Sciatic nerve (tissue), 2 donors: ENCODE measurements at places on chromosomes 6 and 20. TPM values are rescaled to one million over a fixed set of nuclear protein-coding genes. Genes with fewer than 3 reads are reported as not detected.

RRBP1 gene
- 163 TPM for total RNA-seq

DNA sequence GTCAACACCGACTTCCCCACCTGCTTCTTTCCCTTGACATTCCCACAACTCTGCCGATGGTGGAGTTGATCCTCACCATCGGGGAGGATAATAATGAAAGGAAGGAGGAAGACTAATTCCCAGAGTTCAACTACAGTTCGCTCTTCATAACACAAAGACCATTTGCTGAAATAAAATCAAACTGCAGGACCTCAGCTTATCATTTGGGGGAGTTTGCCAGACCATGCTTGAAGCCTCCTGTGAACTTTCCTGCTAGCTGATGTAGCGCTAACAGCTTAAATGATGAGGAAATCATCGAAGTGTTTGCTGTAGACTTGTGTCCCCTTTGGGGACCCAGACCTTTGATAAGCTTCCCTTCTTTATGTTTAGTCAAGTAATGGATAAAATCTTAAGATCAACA lies 26.2 kb downstream of the PROKR2 start:
- no peak for DNase-seq

GRCh38 chr20:15836634-15837033 lies 736.6 kb downstream of the KIF16B start:
- no peak for DNase-seq

DNA sequence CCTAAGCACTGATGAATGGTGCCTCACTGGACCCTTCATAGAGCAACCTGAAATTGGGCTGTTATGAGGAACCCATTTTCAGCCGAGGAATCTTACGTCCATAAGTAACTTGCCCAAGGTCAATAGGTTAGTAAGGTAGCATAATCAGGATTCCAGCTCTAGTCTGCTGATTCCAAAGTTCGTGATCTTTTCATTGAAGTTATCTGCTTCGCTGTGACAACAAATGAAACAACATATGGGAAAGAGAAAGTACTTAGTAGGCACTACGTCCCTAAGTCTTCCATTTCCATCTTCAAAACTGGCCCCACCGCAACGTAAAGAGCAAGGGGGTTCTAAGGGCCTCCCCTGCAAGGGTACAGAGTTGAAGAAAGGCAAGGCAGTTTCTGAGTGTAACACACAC lies 49.5 kb downstream of the MYLIP start:
- DNase-seq: no peak

DNA sequence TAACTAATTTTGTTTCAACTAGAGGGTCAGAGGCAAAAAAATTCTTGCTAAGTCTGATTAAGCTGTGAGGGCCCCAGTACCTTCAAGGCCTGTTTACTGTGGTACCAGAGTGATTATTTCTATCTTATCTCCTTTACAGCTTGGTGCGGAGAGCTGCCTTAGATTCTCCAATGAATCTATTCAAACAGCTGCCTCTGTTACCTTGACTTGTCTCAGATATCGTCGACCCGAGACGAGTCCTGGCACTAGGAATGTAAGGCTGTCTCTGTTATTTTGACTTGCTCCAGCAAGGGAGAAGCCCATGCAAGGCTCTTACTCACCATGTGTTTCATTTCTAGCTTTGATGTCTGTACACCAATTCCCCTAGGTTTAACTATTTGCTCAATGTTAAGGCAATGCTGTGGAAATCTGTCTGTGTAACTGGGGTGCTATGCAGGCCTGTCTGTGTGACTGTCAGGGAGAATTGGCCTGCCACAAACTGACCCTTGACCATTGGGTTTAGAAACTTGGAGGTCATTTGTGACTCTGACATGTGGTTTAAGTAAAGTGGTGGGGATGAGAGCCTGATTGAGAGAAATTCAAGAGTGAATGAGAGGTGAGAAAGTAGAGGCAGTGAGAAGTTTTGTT lies 10.4 kb upstream of the FKBPL start:
- no peak for DNase-seq

DNA sequence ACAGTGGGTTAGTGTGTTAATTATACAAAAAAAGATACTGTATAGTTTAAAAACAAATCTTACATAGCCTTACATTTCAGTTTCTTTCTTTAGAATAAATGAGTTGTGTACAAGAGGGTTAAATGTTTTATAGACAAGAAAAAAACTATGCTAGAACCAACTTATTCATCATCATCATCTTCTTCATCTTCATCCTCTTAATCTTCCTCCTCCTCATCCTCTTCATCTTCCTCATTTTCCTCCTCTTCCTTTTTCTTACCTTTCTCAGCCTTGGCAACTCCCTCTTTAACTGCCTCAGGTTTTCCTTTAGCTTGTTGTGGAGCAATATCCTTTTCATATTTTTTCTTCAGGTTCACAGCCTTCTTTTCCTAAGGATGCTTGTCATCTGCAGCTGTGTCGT lies 53.7 kb downstream of the RPS12 start:
- no peak for DNase-seq

GRCh38 chr6:114055349-114055748 lies 84.4 kb upstream of the HDAC2 start:
- DNase-seq: no peak

SPTLC3 gene
- 30.1 TPM for total RNA-seq

DNA sequence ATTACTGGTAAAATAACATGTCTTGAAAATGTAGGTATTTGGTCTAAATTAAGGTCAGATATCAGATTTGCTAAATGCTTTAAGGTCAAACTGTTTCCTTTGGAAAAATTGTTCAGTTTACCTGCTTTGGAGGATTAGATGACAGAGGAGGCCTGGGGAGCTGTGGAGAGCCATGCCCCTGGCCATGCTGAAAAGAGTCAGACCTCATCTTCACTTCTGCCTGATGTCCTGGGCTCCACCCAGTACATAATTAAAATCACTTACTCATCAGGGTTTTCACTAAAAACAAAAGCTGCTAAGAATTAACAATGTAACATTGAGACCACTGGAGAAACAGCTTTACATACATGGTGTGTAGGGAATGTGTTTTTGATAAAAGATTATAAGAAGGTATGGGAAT lies 60.8 kb upstream of the UNC93A start:
- no peak for DNase-seq

- no peak for DNase-seq
Observed at GRCh38 chr6:14861491-14861943, 384.4 kb upstream of the JARID2 start.

GRCh38 chr20:58310291-58310782 lies 822 bp downstream of the RAB22A start:
- DNase-seq: no peak

GRCh38 chr6:96899019-96899418 lies 1.3 kb upstream of the NDUFAF4 start:
- no peak for DNase-seq

DNA sequence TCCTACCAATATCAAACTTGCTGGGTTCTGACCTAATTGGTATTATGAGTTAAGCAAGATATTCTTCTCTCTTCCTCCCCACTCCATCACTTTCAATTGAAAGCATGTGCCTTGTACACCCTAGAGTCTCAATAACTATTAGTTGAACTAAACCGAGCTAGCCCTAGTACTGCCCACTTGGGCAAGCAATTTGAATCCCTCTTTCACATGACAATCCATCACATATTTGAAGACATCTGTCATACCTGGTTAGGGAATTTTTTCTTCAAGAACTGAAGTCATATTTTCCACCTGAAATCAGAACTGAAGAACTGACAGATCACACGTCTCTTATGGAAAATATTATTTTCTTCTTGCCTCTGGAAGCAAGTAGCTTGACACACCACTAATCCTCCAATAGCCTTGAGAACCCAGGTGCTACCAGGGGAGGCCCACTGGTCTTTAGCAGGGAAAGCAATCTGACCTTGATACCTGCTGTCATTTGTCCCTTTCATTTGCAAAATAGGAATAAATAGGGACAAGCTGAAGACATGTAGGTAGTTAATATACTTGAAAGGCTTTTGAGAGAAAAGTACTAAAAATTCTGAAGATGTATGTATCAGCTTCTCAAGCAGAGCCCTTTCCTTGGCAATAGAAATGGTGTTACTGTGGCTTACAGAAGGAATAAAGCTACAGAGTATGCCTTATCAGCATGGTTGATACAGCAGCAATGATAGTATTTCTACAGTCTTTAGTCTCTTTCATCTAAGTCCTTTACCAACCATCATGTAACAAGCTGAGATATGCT lies 71.4 kb downstream of the GJA10 start:
- no peak for DNase-seq

DNA sequence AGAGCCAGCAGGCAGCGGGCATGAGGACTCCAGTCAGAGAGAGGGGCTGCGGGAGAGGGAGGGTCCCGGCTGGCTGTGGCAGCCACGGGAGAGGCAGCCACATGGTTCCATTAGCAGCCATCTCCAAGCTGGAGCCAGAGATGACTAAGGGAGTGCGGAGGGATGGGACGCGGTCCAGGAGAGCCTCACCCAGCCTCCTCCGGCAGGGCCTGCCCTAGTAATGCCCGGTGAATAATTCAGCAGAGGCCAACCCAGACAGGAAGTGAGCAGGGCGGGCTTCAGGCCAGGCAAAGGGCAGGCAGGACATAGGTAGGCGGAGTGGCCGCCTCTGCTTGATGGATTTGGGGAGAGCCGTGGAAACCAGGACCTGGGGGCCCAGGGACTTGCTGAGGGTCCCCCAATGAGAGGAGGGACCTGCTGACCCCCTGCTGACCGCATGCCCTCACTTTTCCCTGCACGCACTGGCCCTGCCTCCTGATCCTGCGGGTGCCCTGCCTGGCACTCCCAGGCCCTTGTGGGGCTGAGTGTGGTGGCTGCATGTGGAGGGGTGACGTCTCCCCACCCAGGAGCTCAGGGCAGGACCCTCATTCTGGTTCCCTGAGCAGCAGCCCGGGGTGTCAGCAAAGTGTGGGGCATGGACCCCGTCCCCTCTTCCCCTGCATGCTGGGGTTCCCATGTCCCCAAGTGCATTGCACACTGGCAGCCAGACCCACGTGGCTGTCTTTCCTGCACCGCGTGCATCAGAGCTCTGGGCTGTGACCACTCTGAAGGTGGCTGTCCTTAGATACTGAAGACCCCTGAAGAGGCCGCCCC lies 51.8 kb upstream of the SLCO4A1 start:
- no peak for DNase-seq

FITM2 gene
- 7.5 TPM for total RNA-seq

RSPO4 gene
- total RNA-seq: 0.94 TPM

- DNase-seq: no peak
Observed at GRCh38 chr6:77965449-77965848, 312.6 kb downstream of the MEI4 start.

VAPB gene
- 51.1 TPM for total RNA-seq

GRCh38 chr20:64189530-64189966 lies 25.3 kb downstream of the MYT1 start:
- no peak for DNase-seq

DNA sequence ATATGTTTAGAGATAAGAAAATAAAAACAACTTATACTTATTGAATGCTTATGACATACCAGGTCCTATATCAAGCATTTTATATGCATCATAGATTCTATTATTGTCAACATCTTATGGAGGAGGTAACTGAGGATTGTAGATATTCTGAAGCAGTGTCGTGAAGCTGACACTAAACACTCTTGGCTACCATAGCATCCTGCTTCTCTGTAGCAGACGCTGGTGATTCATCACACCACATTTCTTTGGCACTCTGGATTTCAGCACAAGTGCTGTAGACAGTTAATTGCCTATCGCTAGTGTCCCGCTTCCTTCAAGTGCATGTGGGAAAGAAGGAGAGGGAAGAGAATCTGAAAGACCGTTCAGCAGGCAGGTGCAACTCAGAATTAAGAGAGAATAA lies 317.1 kb downstream of the PLCB1 start:
- no peak for DNase-seq

GRCh38 chr6:149335924-149336608 lies 18.6 kb downstream of the TAB2 start:
- no peak for DNase-seq

RIPOR2 gene
- total RNA-seq: 17.0 TPM

F13A1 gene
- total RNA-seq: 231 TPM

DNA sequence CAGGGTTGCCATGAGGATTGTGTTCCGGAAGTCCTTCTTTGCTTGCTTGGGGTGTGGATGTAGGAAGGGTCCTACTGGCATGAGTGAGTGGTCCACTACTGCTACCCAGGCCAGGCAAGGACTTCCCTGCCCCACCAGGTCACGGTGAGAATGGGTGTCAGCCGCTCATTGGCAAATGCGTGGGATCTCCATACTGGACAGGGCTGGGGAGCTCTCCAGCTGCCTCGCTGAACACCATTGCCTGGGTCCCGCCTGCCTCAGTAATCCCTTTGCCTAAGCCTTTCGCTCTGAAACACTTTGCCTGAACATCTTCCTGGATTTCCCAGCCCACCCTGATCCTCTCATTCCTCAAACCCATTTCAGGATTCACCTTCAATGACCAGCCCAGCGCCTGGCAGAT lies 59.5 kb downstream of the CTCFL start:
- no peak for DNase-seq

DNA sequence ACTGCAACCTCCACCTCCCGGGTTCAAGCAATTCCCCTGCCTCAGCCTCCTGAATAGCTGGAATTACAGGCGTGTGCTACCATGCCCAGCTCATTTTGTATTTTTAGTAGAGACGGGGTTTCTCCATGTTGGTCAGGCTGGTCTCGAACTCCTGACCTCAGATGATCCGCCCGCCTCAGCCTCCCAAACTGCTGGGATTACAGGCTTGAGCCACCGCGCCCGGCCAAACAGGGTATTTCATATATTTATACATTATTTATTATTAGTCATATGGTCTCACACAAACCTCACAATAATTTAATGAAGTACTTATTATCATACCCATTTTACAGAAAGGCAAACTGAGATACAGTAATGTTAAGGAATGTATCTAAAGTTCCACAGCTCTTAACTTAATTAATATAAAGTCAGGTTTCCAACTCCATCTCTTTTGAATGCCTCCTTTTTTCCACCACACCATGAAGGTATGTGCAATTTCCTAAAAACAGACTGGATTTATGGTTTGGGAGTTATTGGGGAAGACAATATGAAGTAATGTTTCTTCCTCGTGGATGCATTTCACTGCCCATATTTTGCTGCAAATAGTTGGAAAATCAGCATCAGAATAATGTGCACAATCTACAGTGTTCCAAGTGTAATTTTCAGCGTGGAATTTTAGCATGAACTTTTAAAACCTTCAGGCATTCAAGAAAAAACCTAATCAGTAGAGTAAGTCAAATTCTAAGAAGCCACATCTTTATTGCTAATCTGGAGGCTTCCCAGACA lies 65.7 kb downstream of the ZMYND8 start:
- peak; percentile 31 for DNase-seq

NKX2-4 gene
- total RNA-seq: not detected

- peak; percentile 40 for DNase-seq
Observed at GRCh38 chr6:3296537-3296936, 37.8 kb downstream of the PSMG4 start.

GRCh38 chr6:74402781-74403180 lies 706.8 kb downstream of the CD109 start:
- no peak for DNase-seq

GRCh38 chr20:44572551-44573500 lies 9.6 kb upstream of the PKIG start:
- DNase-seq: no peak

NHLRC1 gene
- total RNA-seq: 1.8 TPM
